ENCODE measurements at places on chromosomes 12 and 14. TPM values are rescaled to one million over a fixed set of nuclear protein-coding genes. Genes with fewer than 3 reads are reported as not detected.

DNA sequence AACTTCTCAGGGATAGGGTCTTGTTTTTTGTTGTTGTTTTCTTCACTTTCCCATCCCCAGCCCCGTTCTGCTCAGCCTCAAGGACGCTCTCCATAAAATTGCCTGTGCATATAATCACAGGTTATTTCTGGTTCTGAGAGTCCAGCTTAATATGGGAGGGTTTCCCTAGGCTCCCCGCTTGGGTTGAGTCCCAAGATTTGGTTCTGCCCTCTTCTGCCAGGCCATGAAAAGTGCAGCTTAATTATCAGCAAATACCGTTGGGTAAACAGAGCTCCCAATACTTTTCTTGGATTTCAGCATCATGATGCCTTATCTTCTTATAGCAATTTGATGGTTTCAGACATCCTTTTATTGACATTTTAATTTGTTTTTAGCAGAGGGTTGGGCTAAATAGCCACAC lies 75.6 kb downstream of the GRIN2B start:
- H3K27me3 ChIP-seq = no peaks in the 10 kb centered on the region
- no peak overlapping the region for H3K4me3 ChIP-seq
- no peaks in the 10 kb centered on the region for H3K36me3 ChIP-seq
- DNase-seq = no peak
- H3K4me1 ChIP-seq = no peaks in the 10 kb centered on the region
- H3K27ac ChIP-seq = no peak overlapping the region

GRCh38 chr14:56570295-56570694 lies 9.3 kb upstream of the TMEM260 start:
- no peak for DNase-seq
- no peaks in the 10 kb centered on the region for H3K4me1 ChIP-seq
- no peak overlapping the region for H3K4me3 ChIP-seq
- no peak overlapping the region for H3K27ac ChIP-seq
- H3K27me3 ChIP-seq = no peaks in the 10 kb centered on the region

DNA sequence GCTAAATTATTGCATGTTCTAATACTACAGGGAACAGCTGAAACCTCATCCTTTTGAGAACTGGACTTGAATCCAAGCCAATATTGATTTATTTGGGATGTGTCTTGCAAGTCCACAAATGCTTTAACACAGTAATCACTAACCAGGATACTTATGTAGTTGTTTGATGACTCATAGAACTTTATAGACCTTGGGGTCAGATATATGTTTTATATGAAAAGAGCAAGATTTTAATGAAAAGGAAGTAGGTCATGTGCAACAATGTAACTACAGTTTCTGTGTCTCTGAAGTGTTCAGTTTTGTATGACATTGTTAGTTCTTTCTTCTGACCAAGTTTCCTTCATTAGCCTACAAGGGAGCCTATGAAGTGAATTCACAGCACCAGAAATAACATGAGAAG lies 352.0 kb downstream of the ZFP36L1 start:
- no peaks in the 10 kb centered on the region for H3K36me3 ChIP-seq
- DNase-seq = no peak
- no peaks in the 10 kb centered on the region for H3K27me3 ChIP-seq
- no peak overlapping the region for H3K4me3 ChIP-seq

OR4K2 gene
- not detected for total RNA-seq

DNA sequence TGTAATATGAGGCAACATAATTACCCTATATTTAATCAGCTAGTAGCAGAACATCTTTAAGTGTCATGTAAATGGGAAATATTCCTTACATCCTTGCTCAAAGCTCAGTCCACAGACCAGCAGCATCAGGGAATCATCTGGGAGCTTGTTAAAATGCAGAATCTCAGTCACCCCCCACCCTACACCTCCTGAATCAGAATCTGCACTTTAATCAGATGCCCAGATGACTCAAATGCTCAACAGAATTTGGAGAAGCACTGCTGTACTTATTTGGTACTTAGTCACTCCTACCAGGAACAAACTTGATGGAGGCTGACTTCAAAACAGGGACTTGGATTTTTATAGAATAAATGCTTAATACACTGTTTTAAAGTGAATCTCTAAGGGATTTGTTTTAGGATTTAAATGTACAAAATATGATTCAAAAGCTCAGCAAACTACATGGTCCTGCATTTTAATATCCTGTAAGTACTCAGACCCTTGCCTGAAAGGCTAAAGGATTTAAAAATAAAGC lies 96.5 kb downstream of the ARMH4 start:
- H3K27me3 ChIP-seq = no peaks in the 10 kb centered on the region
- no peak for DNase-seq
- no peaks in the 10 kb centered on the region for H3K4me1 ChIP-seq
- no peak overlapping the region for H3K4me3 ChIP-seq
- H3K36me3 ChIP-seq = no peaks in the 10 kb centered on the region

- H3K27ac ChIP-seq = no peak overlapping the region
- no peaks in the 10 kb centered on the region for H3K4me1 ChIP-seq
- no peaks in the 10 kb centered on the region for H3K27me3 ChIP-seq
- H3K4me3 ChIP-seq = no peak overlapping the region
- no peaks in the 10 kb centered on the region for H3K36me3 ChIP-seq
Measured at GRCh38 chr12:92747151-92747550, 44.4 kb downstream of the PLEKHG7 start.

FAM234B gene
- total RNA-seq = 1.5 TPM

HOXC4 gene
- total RNA-seq = not detected

DNA sequence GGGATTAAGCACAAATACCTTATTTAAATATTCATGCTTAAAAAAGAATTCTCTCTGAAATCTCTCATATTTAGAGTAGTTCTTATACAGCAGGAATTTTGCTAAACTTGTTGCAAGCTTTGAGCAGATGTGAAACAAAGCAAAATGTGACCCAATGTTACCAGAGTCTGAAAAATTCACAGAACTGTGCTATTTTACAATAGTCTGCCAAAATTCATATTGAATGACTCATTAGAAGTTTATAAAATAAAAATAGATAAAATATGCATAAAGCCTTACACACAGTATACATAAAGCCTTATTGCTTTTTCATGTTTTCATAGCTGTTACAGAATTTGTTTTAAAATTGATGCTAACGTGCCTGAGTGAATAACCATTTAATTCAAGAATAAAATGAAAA lies 17.8 kb upstream of the RHOJ start:
- no peaks in the 10 kb centered on the region for H3K36me3 ChIP-seq
- H3K4me1 ChIP-seq = no peaks in the 10 kb centered on the region
- H3K4me3 ChIP-seq = no peak overlapping the region

Data from colonic mucosa (tissue), 4 donors.